NCI-H2081 treated with DMSO at 0.1 percent for 48 hours (cell line): ENCODE measurements at places on chromosomes 2 and 18.

GRCh38 chr2:21103274-21103891 is 20.4 kb upstream of the TDRD15 start:
- DNase-seq = peak; percentile 48

DNA sequence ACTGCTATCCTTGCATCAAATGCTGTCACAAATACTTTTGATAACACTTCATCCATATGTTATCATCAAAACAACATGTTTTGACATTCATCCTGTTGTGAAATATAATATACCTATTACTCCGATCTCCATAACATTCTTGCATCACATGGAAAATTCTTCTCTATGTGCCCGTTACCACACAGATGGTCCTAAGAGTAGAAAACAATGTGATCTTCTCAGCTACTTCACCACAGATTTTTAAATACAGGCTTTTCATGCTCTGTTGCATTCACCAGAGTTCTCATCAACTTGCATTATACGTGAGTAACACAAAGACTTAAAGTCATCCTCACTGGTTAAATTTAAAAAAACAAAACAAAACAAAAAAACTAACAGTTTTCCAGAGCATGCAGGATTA is 1603.3 kb upstream of the ZEB2 start:
- DNase-seq = no peak

GRCh38 chr2:113080134-113080533 is 12.4 kb downstream of the IL1F10 start:
- DNase-seq = no peak

DNA sequence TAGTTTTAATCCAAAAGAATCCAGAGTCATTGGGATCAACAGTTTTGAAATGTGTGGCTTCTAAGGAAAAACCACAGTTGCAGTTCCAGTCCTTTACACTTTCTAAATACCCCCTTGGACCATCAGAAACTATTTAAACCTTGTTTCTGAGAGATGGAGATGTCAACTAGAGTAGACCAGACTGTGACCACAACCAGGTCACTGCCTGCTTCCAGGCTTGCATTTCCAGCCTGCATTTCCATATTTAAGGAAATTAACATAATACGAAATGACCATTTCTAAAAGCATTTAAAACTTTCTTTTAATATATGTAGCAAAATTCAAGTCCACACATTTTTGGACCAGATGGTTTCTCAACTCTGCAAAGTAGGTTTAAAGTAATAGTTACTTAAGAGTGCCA is 38.4 kb downstream of the ADD2 start:
- DNase-seq = no peak

- DNase-seq = no peak
Observed at GRCh38 chr2:216188559-216188850, 79.4 kb downstream of the XRCC5 start.

DNA sequence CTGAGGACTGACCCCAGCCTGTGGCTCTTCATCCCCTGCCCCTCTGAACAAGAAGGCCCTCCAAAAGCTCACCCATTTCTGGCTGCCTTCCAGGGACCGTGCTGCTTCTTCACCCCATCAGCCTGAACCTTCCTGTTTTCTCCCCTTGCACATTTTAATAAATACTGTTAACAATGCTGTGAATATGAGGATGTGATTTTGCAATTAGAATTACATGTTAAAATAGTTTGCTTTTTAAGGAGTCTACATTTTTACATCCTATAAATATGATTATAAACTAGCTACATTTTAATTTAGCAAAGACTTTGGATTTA is 4.0 kb downstream of the SNTG2 start:
- DNase-seq = no peak

- DNase-seq = no peak
Observed at GRCh38 chr2:199744260-199744659, 106.7 kb downstream of the FTCDNL1 start.

GRCh38 chr2:195238826-195239225 is 418.2 kb upstream of the SLC39A10 start:
- no peak for DNase-seq

- no peak for DNase-seq
Observed at GRCh38 chr18:9647496-9648323, 33.4 kb upstream of the PPP4R1 start.
